Psoas muscle (tissue), 8 donors: ENCODE measurements at places on chromosomes 11 and 22.

DNA sequence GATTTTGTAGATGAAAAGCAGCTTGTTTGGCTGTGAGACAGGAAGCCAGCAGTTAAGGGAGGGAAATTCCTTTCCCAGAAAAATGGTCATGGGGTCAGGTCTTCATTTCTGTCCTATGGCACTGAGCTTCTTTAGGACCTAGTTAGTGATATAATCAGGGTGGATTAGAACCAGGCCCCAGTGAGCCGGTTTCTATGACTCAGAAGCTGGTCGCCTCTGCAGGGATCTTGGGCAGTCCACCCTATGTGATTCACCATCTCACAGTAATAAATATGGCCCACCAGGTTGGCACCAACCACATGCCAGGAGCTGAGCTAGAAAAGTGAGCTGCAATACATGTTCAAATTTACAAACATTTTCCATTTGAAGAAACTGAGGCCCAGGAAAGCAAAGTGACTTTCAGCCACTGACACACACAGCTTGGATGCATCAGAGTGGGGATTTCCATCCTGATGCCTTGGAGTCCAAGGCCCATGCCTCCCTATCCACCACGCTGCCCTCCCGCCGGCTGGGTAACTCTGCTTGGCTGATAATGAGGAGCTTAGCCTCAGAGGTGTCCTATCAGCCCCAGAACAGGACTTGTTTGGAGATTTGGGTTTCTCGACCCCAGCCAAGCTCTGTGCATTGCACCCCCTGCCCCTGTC lies 42.0 kb downstream of the CD82 start:
- no peak for DNase-seq

DNA sequence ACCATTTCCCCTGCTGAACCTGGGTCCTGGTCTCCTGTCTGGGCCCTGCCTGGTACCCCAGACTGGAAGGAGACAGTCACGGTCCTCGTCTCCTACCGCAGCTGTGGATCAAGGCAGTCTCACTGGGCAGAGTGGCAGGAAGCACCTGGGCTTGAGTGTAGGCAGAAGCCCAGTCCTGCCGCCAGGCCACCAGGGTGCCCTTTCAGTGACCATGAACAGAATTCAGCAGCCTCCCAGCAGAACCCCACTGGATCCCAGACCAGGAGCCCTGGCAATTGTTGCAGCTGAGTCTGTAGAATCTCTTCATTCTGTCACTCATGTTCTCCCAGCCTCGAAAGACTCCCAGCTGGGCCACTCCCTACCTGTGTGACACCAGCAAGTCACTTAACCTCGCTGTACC lies 25.5 kb upstream of the CREB3L1 start:
- DNase-seq, result no peak

GRCh38 chr11:3989276-3989920 lies 105.2 kb upstream of the RRM1 start:
- peak; percentile 23 for DNase-seq

DNA sequence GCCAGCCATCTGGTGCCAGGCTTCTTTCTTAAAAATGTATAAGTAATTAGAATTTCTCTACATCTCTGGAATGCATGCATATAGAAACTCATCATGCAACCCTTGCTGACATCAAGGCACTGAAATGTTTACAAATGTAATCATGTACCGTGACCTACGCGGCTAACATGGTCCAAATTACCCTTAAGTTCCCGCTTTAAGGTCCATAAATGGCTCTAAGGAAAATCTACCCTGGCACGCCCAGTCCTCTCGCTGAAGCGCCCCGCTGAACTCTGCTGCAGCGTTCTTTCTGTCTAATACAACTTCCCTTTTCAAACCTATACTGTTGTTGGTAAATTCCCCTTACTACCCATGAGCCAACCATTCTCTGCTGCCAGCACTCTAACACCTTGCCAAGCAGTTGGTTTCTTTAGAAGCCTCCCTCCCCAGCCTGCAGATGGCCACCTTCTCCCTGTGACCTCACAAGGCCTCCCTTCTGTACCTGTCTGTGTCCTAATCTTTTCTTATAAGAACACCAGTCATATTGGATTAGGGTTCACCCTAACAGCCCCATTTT lies 13.5 kb upstream of the HMOX1 start:
- DNase-seq, result no peak

GRCh38 chr11:111368285-111368560 lies 10.9 kb downstream of the POU2AF1 start:
- DNase-seq, result no peak

- DNase-seq, result no peak
Observed at GRCh38 chr11:18754308-18754707, 28.3 kb upstream of the IGSF22 start.
